GM10248 (cell line): ENCODE measurements at places on chromosomes 6 and 20.

DNA sequence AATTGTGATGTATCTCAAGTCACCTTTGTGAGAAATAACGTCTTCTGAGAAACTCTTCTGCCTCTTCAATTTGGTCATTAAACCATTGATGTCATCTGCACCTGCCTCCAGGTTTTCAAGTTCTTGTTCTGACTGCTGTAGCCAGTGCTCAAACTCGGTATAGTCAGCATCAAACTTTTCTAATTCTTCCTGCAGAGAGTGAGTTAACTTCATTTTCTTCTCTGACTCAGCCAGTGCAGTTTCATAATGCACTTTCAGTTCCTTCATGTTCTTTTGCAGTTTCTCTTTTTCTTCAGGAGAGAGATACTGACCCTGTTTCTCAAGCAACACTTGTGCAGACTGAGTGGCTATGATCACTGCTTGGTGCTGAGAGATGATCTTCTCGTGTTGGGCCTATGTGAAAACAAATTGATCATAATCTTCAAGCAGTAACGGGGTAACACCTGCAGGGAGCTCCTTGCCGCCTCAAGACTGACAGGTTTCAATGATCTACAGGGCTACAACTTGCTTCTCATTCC is 48.8 kb downstream of the DST start:
- DNase-seq = peak; percentile 70

DNA sequence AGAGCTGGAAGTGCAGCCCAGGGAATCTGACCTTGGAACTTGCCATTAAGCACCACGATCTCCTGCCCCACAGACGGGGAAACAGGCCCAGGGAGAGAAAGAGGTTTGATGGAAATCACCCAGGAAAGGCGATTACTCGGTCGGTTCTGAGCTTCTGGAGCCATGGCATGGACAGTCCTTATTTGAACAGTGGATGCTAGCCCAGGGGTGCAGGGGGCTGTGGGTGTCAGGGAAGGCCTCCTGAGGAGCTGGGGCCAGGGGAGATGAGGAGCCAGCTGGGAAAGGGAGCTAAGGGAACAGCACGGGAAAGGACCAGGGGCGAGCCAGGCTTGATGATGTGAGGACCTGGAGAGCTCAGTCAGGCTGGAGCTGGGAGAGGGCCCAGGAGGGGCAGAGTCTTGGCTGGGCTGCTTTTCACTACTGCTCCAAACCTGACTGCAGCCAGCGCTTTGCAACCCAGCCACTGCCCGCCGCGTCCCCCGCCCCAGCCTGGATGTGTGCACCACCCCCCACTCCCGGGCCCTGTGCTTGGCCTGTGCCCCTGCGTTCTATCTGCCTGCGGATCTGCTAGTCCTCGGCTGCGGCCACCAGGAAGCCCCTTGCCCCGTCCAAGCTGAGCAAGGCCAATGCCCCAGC is 17.8 kb downstream of the SUN5 start:
- no peak for DNase-seq

DNA sequence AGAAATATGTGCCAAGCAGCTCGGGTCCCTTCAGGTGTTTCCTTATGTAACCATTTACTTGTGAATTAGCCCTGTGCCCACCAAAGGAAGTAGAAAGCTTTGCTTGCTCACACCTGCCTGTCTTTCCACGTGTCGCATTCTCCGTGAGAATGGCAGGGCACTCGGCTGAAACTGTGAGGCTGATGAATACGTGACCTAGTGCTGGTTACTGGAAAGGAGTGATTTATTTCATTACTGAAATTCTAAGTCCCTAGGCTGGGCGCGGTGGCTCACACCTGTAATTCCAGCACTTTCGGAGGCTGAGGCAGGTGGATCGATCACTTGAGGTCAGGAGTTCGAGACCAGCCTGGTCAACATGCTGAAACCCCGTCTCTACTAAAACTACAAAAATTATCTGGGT is 45.9 kb upstream of the TULP1 start:
- DNase-seq = no peak

DNA sequence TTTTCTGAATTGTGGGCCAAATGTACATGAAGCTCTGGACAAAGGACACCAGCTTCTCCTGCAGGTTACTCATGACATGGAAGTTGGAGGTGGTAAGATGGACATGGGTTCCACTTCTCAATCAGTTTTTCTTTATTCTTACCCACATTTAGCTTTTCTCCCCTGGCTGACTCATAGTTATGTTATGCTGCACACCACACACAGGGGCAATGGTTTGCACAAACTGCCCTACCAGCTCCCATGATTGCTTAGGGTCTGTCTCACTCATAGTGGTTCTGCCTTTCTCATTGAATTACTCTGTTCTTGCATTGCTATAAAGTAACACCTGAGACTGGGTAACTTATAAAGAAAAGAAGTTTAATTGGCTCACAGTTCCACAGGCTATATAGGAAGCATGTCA is 4.5 kb upstream of the CD109 start:
- no peak for DNase-seq

- no peak for DNase-seq
Measured at GRCh38 chr6:20837189-20837588, 302.9 kb downstream of the CDKAL1 start.

GRCh38 chr6:106591111-106591825 is 38.0 kb downstream of the RTN4IP1 start:
- DNase-seq = no peak

DNA sequence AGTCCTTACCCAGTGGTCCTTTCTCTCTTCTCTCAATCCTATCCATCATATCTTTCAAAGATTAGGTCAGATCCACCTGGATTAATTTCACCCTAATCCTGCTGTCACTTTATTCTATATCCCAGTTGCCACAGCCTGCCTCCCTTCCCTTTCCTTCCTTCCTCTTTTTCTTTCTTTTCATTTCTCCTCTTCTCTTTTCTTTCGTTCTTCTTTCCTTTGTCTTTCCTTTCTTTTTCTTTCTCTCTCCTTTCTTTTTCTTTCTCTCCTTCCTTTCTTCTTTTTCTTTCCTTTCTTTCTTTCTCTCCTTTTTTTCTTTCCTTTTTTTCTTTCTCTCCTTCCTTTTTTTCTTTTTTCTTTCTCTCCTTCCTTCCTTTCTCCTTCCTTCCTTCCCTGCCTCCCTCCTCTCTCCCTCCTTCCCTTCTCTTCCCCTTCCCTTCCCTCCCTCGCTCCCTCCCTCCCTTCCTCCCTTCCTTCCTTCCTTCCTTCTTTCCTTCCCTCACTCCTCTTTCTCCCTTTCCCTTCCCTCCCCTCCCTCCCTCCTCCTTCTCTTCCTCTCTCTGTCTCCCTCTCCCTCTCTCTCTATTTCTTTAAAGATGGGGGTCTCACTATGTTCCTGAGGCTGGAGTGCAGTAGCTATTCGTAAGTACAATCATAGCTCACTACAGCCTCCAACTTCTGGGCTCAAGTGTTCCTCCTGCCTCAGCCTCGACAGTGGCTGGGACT is 15.1 kb upstream of the RPN2 start:
- DNase-seq = no peak

- peak; percentile 49 for DNase-seq
Measured at GRCh38 chr6:118618676-118619377, 32.6 kb downstream of the CEP85L start.

- DNase-seq = no peak
Measured at GRCh38 chr6:104573350-104573749, 286.4 kb downstream of the HACE1 start.

GRCh38 chr20:31674895-31675827 is 37.4 kb downstream of the COX4I2 start:
- DNase-seq = peak; percentile 57

DNA sequence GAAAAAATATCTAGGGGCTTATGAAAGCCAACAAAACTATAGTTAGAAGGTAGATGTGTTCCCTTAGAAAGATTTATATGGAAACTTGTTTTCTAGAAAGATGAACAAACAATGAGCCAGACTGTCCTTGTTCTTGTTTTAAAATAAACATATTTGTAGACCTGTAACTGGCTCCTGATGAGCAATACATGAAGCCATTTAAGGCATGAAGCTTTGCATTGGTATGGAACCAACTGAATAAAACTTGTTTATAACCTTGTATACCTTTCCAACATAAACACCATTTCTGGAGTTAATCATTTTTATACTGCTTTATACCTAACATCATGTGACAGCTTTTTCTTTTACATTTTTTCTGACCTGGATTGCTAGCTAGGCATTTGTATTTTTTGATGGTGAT is 247.8 kb downstream of the PRL start:
- no peak for DNase-seq

DNA sequence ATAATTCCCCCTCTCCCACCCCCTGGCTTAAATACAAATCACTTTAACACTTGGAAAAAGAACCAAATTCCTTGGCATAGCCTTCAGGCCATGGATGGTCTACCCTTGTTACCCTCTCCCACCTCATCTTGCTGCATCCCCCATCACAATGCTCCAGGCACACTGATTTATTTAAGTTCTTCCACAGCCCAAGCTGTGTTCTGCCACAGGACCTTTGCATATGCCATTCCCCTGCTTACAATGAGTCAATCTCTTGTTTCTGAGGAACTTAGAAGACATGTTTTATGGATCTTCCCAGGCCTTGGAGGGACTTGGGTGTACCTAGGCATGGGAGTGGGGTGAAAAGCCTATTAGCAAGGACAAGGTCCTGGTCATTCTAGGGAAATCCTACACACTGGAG is 6.2 kb upstream of the MAFB start:
- no peak for DNase-seq

DNA sequence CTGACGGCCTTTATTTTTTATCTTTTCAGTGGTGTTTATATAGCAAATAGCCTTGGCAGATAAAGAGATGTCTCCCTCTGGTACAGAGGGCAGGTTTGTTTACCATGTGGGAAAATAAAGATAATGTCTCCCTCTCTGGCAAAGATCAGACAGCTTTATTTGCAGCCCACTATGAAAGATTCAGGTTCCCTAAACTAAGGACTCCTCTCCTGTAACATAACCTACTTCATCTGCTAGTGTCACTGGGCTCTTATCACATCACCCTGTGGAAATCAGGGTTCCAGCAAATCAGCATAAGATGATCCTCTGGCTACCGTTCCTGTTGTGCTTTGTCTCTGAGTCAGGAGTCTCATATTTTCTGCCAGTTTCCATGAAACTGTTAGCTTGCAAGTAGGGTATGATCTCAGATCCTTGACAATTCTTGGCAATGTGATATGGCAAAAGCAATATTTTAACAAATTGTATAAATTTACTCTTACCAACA is 3.1 kb downstream of the FBXL4 start:
- DNase-seq = no peak

GRCh38 chr20:46974669-46975434 is 80.2 kb downstream of the EYA2 start:
- DNase-seq = no peak

DNA sequence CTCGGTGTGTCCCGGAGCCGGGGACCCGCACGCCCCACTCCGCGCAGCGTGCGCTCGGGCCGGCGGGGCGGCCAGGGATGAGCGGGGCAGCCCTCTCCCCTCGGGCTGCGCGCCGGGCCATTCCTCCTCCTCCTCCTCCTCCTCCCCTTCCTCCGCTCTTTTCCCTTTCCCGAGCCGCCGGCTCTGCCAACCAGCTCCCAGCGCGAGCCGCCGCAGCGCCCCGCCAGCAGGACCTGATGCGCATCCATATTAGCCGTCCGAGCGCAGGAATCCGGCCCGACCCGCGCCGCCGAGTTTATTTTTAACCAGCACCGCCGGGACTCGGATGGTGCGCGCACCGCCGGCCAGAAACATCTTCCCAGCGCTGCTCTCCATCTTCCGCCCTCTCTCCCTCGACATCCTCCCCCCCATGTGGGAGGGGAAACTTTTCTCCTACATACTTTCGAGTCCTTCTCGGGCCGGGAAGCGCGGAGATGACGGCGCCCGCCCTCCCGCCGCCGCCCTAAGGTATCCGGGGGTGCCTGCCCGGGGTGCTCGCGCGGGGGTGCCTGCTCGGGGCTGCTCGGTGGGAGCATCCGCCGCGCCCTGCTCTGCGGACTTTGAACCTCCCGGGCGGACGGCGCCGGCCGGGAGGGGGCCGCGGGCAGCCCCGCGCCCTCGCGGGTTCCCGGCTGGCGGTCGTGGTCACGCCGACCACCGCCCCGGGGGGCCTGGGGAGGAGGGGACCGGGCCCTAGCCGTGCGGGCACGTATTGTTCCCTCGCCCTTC is 619 bp downstream of the RREB1 start:
- DNase-seq = no peak

DNA sequence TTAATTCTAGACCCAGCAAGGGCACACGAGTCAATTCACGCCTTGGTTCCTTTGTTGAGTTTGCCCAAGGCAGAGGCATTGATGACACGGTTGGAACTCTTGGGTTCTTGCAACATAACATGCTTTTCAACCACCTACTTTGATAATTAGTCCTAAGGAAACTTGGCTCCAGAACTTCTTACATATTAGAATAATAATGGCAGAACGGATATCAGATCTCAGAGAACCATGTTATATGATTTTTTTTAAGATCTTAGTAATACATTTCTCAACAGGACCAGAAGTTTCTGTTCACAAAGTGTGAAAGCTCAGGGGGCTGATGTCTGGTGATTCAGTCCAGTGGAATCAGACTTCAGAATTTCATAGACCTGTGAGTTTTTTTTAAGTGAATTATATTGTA is 19.2 kb downstream of the SPTLC3 start:
- DNase-seq = no peak

DNA sequence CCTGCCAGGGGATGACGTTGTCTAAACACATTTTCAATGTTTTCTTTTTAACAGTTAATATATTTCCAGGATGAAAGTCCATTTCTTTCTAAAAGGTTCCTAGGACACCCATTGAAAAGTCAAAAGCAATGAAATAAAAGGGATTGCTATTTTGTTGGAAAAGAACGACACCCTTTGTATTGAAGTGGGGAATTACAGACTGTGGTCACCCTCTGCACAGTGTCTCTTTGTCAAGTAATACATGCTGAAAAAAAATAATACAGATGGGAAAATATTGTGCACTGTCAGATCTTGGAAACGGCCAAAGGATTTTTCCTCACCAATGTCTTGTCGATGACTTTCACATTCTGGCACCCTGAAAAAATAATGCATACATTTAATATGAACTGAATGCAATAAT is 56.9 kb downstream of the HAO1 start:
- DNase-seq = no peak

GRCh38 chr20:17406051-17406590 is 125.1 kb downstream of the BFSP1 start:
- no peak for DNase-seq

- DNase-seq = no peak
Measured at GRCh38 chr6:56223995-56224394, 23.4 kb downstream of the COL21A1 start.

DNA sequence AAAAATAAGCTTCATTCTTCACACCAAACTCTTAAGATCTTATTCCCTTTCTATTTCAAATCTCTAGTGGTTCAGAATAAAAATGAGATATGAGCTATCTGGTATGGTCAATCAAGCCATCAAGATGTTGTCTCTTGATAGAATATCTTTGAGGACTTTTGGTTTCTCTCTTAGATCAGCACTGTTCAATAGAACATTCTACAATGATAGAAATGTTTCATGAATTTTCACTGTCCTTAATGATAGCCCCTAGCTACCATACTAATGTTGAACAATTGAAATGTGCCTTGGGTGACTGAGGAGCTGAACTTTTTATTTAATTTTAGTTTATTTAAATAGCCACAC is 24.1 kb upstream of the HINT3 start:
- DNase-seq = no peak

- DNase-seq = no peak
Measured at GRCh38 chr6:111720931-111721496, 115.3 kb upstream of the TRAF3IP2 start.

- no peak for DNase-seq
Measured at GRCh38 chr6:28982476-28983266, 22.4 kb downstream of the ZNF311 start.
